Vagina (tissue), 2 donors: ENCODE measurements at places on chromosomes 5 and 9.

DNA sequence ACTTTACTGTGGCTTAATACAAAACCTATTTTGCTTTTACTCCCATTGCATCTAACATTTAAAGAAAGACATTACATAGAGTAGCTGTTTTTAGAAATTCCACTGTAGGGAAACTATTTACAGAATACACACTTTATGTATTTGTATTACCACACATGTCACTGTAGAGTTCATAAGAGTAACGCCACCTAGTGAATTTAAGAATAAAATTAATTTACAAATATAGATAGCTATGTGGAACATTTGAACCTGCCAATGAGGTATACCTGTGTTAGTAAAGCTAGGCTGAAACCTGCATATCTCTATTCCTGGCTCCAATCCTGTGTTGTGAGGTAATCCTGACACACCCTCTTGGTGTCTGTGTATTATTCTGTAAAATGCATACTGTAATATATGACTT, 234.4 kb downstream of the MAST4 start:
- no peak for DNase-seq

DNA sequence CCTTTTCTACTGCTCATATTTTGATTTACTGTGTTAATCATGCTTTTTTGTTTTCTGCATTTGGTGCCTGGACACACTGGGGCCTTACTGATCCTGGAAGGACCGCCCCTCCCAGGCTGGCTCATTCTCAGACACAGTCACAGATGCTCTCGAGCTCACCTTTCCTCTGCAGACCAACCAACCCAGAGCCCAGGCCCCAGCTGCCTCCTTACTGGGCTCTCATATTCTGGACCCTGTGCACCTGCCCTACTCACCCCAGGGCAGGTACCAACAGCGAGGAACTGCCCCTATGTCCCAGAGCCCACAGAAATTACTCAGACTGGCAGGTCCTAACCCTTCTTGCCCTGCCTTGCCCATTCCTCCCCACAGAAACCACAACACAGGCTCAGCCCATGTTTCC, 6.6 kb upstream of the OR2V2 start:
- no peak for DNase-seq

GRCh38 chr5:144179226-144179625, 8.6 kb downstream of the KCTD16 start:
- DNase-seq: no peak

- DNase-seq: no peak
Observed at GRCh38 chr9:105121861-105122430, 122.5 kb upstream of the SLC44A1 start.

- no peak for DNase-seq
Observed at GRCh38 chr5:14545308-14545707, 36.3 kb upstream of the OTULINL start.
